NCI-H748 treated with DMSO at 0.1 percent for 48 hours (cell line): ENCODE measurements at places on chromosomes 5 and 9.

- DNase-seq, result no peak
Measured at GRCh38 chr9:87503927-87504326, 6.3 kb downstream of the DAPK1 start.

- no peak for DNase-seq
Measured at GRCh38 chr9:37398464-37399025, 24.0 kb upstream of the GRHPR start.

DNA sequence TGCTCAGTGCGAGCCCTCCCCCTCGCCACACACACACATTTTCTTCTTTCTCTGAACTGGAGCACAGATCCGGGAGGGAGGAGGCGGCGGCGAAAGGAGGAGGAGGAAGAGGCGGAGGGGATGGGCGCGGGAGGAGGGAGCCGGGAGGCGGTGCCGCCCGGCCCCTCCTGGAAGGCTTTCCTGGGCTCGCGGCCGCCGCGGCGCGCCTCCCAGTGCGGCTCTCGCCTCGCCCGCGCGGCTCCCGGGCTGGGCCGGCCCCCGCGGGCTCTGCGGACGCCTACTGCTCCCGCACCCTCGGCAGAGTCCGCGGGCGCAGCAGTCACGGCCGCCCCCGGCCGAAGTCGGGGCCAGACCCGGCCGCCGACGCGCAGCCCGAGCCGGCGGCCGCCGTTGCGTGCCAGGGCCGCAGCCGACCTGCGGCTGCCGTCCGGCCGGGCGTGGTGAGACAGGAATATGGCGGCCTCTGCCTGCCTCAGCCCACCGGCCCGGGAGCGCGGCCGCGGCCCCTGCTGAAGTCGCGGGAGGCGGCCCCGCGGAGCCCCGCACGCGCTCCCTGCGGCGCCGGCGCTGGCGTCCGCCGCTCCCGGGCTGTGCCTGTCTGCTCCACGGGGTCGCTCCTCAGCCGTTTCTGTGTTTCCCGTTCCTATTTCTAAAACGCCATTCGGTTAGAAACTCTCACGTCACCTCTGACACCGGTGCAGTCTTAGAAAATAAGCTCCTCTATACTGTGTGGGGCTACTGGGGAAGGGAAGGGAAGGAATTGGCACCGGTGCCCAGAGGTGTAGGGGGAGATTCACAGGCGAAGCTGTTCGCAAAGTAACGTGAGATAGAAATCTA lies 500 bp upstream of the GNAQ start:
- DNase-seq, result peak; percentile 73

DNA sequence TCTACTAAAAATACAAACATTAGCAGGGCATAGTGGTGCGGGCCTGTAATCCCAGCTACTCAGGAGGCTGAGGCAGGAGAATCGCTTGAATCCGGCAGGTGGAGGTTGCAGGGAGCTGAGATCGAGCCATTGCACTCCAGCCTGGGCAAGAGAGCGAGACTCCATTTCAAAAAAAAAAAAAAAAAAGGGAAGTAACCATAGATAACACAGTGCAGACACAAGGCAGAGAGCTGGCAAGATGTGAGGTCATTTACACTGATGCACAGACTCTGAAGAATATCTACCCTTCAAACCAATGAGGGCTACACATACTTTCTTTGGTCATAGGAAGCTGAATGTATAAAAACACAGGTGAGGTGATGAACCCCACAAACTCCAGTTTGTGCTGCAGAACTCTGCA lies 131.9 kb downstream of the DCP2 start:
- no peak for DNase-seq

- no peak for DNase-seq
Measured at GRCh38 chr9:112015736-112016135, 119.1 kb downstream of the UGCG start.

DNA sequence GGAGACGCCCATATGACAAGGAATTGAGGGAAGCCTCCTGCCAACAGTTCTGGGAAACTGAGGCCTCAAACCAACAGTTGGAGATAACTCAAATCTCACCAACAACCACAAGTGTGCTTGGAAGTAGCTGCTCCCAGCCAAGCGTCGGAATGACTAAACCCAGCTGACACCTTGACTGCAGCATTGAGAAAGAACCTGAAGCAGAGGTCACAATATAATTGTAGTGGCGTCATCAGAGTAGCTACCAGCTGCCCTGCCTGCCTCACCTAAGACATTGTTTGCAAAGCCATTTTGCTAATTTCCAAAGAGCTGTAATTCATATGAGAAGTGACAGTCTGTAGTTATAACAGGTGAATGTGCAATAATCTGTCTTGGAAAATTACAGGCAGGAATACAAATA lies 40.8 kb upstream of the ANKRD31 start:
- DNase-seq, result peak; percentile 90

DNA sequence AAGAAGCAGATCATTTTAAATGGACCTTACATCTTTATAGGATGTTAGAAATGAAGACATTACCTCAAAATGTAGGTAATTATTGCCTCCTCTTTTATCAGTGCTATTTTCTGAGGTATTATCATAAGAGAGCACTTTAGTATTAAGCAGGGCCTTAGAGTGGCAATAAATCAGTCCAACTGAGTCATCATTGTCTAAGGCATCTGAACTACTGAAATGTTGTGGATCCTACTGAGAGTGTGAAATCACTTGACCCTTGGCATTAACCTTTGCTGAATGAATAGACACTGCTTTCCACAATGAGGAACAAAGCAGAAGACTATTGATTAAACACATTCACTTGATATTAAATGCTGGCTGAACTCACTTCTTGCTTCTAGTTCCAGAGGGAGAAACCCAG lies 224.6 kb upstream of the ARRDC3 start:
- no peak for DNase-seq

DNA sequence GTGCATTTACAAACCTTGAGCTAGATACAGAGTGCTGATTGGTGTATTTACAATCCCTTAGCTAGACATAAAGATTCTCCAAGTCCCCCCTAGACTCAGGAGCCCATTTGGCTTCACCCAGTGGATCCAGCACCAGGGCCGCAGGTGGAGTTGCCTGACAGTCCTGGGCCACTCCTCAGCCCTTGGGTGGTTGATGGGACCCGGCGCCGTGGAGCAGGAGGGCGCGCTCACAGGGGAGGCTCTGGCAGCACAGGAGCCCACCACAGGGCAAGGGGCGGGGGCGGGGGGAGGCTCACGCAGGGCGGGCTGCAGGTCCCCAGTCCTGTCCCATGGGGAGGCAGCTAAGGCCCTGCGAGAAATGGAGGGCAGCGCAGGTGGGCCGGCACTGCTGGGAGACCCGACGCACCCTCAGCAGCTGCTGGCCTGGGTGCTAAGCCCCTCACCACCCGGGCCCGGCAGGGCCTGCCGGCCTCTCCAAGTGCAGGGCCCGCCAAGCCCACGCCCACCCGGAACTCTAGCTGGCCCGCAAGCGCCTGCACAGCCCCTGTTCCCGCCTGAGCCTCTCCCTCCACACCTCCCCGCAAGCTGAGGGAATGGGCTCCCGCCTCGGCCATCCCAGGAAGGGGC lies 613.5 kb downstream of the TLE4 start:
- DNase-seq, result no peak

GRCh38 chr5:60287174-60287771 lies 393.7 kb upstream of the PDE4D start:
- DNase-seq, result peak; percentile 54
